ENCODE measurements at places on chromosomes 6 and 20.
A peak's percentile ranks its signal among the peaks of the same experiment; 100 is the strongest.

- no peak for DNase-seq
Measured at GRCh38 chr20:16556301-16556700, 16.9 kb downstream of the KIF16B start.

DNA sequence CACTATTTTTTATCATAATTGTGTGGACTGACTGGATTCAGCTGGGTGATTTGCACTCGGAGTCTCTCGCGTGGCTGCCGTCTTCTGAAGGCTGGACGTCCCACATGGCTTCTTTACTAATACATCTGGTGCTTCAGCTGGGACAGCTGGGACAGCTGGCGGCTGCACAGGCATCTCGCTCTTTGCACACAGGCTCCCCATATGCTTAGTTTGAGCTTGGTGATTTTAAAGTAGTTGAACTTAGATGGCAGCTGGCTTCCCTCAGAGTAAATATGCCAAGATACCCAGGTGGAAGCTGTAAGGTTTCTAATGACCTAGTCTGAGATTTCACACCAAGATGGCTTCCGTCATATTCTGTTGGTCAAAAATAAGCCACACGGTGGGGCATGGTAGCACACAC is 38.7 kb upstream of the PPP1R3G start:
- DNase-seq: peak; percentile 64

DNA sequence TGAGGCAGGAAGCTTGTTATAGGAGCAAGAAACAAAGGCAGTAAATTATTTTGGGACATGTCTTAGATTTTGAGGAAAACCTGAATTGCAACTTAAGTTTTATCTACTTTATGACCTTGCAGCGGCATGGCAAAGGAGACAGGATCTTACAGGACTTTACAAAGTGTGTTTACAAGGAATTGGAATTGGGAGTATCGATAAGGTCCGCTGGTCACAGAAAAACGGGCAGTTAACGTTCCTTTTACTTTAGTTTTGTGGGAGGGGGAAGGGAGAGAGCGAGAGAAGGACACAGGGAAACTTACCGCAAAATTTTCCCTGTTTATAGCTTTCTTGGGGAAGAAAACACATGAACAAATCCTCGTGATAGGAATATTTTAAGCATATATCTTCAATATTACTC is 1607.2 kb downstream of the GRIK2 start:
- DNase-seq: no peak

- no peak for DNase-seq
Measured at GRCh38 chr20:9551808-9552550, 37.6 kb downstream of the LAMP5 start.

DNA sequence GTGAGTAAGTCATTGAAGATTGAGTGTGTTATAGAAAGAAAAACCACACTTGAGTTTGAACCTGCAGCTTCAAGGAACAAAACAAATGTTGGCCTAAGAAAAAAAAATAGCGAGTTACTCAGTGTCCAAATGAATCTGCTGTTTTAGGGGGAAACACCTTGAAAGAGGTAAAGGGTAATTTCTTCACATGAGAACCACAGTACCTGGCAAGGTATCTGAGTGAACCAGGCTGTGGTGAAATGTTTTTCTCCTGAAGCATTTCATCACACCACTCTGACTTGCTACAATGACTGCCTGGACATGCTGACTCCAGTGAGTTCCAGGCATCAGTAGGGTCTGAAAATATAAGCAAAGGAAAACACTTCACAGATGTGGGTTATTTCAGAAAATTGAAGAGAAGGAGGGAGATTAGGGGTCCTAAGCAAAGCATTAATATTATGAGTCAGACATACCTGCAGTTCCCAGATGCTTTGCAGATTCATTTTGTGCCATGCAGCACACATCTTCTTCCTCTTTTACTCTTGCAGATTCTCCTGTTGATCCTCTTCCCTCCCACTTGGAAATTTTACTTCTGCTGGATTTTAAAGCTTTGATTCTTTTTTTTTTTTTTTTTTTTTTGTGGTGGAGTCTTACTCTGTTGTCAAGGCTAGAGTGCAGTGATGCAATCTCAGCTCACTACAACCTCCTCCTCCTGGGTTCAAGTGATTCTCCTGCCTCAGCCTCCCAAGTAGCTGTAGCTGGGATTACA is 206.2 kb upstream of the SGK1 start:
- no peak for DNase-seq

GRCh38 chr6:161150566-161150965 is 123.3 kb downstream of the AGPAT4 start:
- no peak for DNase-seq

DNA sequence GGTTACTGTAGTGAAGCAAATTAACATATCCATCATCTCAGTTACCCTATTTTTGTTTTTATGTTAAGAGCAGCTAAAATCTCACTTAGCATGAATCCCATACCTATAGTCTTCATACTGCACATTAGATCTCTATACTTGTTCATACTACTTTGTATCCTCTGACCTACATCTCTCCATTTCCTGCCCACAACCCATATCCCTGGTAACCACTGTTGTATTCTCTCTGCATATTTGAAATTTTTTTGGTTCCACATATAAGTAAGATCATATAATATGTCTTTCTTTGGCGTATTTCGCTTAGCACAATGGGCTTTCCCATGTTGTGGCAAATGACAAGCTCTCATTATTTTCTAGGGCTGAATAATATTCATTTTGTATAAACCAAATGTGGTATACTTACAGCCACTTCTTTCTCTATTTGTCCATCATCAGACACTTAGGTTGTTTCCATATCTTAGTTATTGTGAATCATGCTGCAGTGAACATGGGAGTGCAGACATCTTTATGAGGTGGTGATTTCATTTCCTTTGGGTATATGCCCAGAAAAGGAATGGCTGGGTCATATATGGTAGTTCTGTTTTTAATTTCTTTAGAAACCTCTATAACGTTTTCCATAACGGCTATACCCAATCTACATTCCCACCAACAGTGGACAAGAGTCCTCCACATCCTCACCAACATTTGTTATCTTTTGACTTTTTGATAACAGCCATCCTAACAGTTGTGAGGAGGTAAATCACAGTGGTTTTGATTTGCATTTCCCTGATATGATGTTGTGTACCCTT is 39.8 kb downstream of the BACH2 start:
- DNase-seq: no peak

- peak; percentile 80 for DNase-seq
Measured at GRCh38 chr6:108589244-108589791, 28.6 kb downstream of the FOXO3 start.

- no peak for DNase-seq
Measured at GRCh38 chr6:73004231-73004630, 221.1 kb downstream of the KHDC1L start.

DNA sequence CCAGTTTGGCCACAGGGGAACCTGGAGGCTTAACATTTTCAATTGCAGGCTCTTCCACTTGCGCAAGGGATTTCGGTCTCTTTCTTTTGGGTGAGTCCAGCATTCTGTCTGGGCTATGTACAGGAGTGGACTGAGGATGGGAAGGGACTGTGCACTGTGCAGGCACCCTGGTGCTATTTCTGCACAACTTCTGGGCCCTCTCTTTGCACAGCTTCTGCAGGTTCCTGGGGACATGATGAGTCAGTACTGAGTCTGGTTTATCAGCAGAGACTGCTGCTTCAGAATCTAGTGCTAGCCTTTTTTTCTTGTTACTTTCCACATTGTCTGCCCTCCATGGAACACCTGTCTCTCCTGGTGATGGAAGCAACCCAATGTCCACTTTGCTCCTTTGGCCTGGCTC is 78.5 kb upstream of the ASF1A start:
- DNase-seq: no peak

DNA sequence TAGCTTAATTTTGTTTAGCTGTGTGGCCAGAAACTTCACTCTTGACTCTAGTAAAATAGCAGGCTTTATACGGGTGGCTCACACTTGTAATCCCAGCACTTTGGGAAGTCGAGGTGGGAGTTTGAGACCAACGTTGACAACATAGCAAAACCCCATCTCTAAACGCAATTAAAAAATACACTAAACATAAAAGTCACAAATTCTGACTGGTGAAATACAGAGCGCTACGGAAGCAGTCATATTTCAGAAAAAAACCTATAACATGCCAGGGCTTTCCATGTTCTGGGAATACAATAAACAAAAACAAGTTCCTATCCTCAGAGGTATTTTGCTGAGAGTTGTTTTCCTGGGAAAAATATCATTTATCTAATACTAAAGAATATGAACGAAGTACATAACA is 24.8 kb upstream of the ZSCAN23 start:
- no peak for DNase-seq

DNA sequence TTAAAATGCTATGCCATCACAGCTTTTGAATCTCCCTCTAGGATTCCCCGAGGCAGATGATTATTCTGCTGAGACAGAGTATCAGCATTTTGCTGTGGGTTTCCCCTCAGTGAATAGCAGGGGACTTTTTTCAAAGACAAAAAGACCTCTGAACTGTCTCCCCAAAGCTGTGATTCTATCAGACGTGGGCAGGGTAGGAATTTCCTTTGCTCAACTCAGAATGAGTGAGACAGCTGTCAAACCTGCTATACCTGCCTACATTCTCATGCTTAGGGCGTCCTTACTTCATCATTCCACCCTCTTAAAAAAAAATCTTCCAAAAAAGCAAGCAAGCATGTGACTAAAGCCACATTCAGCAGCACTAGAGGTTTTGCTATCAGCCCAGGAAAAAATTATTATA is 147.6 kb upstream of the FAM83B start:
- no peak for DNase-seq

- DNase-seq: no peak
Measured at GRCh38 chr6:46490425-46491200, 636 bp downstream of the RCAN2 start.

GRCh38 chr20:39571171-39571570 is 609.0 kb downstream of the DHX35 start:
- DNase-seq: no peak

DNA sequence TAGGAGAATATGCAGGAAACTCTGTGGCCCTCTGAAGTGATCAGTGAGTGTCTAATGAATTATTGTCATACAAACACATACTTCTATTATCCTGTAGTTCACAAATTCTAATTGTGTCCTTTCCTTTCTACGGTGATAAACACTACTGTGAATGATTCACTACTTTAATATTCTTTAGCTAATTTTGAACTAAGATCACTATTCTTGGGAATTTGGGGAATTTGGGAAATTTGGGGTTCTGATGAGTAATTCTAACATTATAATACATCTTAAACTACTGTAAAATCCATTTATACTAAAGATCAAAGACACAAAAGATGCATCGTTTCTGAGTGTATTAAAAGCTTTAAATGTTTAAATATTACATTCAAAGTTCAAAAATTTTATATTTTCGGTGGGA is 1287.2 kb upstream of the CITED2 start:
- no peak for DNase-seq

GRCh38 chr6:145813285-145814034 is 1.1 kb downstream of the FBXO30 start:
- no peak for DNase-seq

GRCh38 chr20:44410583-44411019 is 55.1 kb downstream of the HNF4A start:
- DNase-seq: no peak

- DNase-seq: peak; percentile 49
Measured at GRCh38 chr6:162343936-162344645, 383.5 kb downstream of the PRKN start.

DNA sequence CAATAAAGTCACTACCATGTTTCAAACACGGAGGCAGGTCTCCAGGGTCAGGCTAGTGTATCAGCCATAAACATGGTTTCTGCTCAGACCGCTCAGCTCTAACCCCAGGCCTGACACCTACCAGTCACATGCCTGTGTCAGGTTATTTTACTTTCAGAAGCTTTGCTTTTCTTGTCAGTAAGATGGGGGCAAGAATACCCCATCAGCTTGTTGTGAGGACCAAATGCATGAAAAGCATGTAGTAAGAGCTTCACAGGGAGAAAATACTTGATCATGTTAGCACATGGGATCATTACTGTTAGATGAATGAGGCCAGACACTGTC is 65.2 kb upstream of the PIM1 start:
- DNase-seq: no peak

GRCh38 chr6:2961506-2961905 is 9.9 kb downstream of the SERPINB6 start:
- no peak for DNase-seq

GRCh38 chr6:16621002-16621401 is 140.3 kb downstream of the ATXN1 start:
- DNase-seq: no peak

GRCh38 chr6:165090242-165090641 is 219.2 kb downstream of the C6orf118 start:
- no peak for DNase-seq

DNA sequence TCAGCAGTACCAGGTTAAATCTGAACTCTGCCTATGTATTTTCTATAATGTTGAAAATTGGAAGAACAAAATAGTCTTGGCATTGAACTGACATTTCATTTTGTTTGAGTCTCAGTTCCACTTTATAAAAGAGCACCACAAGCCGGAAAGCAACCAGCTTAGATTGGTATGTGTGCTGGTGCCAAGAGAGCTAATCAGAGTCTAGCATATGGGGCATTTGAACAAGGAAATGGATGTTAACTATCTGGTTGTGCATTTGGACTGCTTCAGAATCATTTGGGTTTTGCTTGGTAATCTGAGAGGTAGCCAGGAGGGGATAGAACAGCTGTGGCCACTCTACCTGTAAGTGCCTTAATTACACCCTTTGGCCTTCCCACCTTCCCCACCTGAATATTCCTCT is 184.8 kb downstream of the GRIK2 start:
- DNase-seq: no peak

DNA sequence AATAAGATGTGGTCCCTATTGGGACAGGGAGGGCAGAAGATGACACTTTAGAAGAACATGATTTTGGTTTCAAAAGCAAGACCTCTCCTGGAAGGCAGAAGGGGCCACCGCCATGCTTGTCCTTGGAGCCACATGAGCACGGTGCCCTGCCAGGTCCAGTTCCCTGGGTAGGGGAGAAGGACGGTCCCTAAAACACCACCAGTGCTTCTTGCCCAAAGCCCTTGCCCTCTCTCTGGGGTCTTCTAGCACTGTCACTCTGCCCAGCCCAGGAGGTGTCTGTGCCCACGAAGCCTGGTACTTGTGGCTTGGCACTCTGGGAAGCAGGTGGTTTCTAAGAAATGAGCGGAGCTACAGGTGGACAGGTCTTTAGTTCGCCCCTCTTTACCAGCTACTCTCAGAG is 46.0 kb downstream of the PLCG1 start:
- no peak for DNase-seq

DNA sequence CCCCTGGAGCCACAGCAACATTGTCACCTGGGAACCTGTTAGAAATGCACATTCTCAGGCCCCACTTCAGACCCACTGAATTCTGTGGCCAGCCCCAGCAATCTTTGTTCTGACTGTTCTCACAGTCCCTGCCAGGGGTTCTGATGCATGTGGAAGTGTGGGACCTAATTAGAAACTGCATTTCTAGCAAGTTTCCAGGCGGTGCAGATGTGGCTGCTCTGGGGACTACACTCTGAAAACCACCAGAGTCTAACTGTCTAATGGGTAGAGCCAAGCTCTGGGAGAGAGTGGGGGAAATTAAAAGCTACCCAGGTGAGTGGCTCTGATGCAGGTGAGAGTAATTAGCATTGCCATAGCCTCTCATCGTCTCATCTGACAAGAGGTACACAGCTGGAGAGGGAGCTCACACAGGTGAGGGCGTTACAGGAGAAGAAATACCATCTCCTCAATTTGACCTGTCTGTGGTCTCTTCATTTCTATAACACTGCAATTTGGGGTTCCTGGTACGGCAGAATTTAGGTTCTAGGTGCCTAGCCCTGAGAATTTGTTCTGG is 66.0 kb downstream of the SNX5 start:
- no peak for DNase-seq

All from right hindlimb (tissue), 1 donor.